ENCODE measurements at places on chromosomes 12 and 14.

GRCh38 chr12:92191061-92191460 is 45.4 kb upstream of the BTG1 start:
- DNase-seq = peak; percentile 43

- DNase-seq = no peak
Observed at GRCh38 chr12:57727758-57728395, 10.7 kb downstream of the AGAP2 start.

GRCh38 chr12:132323171-132324010 is 6.0 kb downstream of the GALNT9 start:
- no peak for DNase-seq

DNA sequence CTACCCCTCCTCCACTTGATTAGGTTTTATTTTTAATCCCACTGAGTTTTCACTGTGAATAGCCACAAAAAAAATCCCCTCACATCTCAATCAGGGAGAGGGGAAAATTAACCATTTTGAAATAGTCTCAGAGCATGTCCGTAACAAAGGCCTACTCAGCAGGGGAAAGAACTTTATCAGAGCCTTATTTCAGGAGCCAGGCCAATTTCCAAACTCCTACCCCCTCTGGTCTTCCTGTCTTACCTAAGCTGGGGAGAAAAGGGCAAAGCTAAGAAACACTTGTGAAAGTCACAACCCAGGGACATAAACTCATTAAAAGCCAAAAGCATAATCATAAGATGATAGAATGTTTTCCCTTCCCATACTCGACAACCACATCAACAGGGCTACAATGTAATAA is 260.3 kb upstream of the DIO3 start:
- no peak for DNase-seq

DNA sequence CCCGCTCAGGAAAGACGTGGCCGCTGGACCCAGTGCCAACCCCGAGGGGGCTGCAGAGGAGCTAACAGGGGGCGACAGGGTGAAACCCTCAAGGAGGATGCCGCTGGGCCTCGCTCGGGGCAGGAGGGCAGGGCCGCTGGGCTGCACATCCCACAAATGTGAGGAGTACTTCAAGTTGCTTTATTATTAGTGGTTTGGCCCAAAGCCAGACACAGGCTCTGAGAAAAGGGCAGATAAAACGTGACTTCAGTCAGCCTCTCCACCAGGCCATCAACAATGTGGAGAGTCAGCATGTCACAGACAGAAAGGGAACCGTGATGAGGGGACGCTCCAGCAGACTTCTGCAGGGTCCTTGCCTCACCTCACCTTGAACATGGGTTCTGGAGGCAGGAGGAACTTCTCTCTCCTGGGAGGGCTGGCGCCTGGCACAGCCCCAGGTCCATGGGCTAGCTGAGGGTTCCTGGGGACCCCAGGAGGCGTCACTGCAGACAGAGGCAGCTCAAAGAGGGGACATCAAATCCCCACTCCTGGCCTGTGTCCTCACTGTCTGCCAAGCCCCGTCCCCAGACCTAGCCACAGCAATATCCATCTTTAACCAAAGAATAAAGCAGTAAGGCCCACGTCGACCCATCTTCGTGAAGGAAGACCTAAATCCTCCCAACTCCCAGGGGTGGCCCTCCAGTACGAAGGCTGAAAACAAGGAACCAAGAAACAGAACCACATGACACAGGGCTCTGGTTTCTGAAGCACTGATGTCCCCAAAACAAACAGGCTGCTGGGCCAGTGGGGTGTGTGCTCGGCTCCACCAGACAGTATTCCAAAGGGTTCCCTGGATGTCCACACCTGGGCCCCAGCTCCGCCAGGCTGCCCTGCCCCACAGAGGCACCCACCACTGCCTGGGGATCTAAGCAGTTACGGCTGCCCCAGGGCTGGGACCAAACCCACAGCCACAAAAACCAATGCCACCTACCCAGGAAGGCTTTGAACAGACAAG is 35.1 kb downstream of the CCDC85C start:
- no peak for DNase-seq
